AG10803 (cell line): ENCODE measurements at places on chromosomes 12 and 14.

- no peak for DNase-seq
Observed at GRCh38 chr14:77607741-77608302, 8.6 kb downstream of the SPTLC2 start.

GRCh38 chr12:14850929-14851663 lies 7.8 kb upstream of the ART4 start:
- no peak for DNase-seq

GRCh38 chr14:96376093-96376492 lies 12.8 kb downstream of the GSKIP start:
- DNase-seq = no peak

- DNase-seq = no peak
Observed at GRCh38 chr14:43116341-43116740, 1390.7 kb downstream of the FSCB start.

- DNase-seq = no peak
Observed at GRCh38 chr14:60655119-60655897, 6.0 kb upstream of the SIX1 start.

- no peak for DNase-seq
Observed at GRCh38 chr12:55722948-55723347, 2.8 kb downstream of the RDH5 start.

GRCh38 chr12:15146585-15146984 lies 74.6 kb downstream of the RERG start:
- DNase-seq = no peak

DNA sequence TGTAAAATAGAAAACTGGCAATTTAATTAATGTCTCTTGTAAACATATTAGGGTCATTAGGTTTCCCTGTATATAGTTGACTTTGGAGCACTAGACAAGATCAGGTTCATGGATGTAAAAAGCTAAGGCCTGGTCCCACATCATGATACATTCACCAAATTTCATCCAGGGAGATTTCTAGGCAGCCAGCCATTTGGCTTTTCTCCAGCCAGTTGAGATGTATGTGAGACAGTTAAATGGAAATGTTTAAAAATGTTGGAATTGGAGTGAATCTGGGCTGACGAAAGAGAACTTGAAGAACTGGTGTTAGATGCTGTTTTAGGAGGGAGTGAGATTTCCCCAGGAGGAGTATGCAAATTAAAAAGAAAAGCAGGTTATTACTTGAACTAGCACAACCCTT lies 41.8 kb upstream of the CLEC14A start:
- DNase-seq = peak; percentile 46

- DNase-seq = peak; percentile 43
Observed at GRCh38 chr12:49089821-49090773, 4.5 kb downstream of the DHH start.

GRCh38 chr12:122747224-122748135 lies 5.1 kb upstream of the DENR start:
- DNase-seq = no peak
